ENCODE measurements at places on chromosomes 2 and 18. TPM values are rescaled to one million over a fixed set of nuclear protein-coding genes. Genes with fewer than 3 reads are reported as not detected.

DNA sequence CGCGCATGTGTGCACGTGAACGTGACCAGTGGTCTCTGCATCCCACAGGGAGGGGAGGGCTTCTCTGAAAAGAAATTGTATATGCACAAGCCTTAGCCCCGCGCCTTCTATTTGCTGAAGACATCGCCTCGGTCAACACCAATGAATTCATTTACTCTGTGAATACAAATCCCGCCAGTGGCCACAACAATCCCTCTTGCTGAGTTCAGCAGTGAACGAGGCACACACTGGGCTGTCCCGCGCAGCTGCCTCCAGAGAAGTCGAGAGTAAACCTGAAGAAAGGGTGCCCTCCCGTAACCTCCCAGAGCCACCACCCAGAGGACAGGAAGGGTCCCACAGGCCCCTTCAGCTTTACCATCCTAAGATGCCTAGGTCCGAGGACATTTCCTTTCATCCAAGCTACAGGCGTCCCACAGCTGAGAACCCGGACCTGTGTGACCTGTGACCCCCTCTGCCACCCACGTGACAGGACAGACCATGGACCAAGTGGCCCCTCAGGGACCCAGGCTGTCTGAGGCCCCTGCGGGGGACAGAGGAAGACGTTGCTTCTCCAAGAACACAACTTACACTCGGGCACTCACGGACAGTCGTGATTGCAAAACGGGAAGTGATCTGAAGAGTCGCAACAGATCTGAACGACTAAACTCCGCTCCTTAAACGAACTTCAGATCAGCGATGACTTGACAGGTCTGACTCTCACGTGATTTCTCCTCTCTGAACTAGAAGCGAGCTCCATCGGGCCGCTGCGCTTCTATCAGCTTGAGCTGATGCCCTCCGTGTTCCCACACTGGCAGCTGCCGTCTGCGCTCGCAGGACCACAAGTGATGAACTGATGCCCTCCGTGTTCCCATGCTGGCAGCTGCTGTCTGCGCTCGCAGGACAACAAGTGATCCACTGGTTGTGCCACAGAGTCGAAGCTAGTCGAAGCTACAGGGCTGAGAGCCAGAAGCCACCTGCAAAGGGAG is 92.7 kb downstream of the ZNF516 start:
- DNase-seq: no peak

DNA sequence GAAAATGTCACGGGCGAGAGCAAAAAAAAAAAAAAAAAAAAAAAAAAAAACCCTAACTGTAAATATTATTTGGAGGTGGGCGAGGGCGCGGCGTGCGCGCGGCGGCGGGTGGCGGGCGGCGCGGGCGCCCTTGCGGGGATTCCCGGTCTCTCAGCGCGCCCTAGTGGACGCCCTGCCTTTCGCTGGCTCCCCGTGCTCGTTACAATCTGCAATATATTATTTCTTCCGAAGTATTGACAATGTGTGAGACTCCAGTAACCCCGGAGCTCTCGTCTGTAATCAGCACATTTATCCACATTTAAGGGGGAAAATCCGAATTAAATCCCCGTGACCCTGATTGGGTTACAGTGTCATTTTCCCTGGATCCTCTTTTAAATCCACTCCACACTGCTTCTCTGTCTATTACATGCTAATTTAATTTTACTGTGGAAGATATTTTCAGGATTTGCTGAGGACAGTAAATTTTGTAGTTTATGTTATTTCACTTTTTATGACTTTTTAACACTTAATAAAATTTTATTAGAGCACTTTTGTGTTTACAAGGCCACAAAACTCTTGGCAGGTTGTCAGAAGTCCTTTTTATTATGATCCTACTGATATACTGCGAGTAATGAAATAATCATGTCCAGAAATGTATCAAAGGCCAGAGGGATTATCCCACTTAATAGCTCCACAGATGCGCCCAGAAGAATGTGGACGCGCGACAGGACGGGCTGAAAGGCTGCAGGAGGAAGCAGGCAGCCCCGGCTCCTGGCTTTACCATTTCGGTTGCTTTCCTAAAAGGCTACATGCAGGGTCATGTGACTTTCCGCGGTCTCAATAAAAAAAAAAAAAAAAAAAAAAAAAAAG is 369.1 kb downstream of the MTX2 start:
- DNase-seq: no peak

DNA sequence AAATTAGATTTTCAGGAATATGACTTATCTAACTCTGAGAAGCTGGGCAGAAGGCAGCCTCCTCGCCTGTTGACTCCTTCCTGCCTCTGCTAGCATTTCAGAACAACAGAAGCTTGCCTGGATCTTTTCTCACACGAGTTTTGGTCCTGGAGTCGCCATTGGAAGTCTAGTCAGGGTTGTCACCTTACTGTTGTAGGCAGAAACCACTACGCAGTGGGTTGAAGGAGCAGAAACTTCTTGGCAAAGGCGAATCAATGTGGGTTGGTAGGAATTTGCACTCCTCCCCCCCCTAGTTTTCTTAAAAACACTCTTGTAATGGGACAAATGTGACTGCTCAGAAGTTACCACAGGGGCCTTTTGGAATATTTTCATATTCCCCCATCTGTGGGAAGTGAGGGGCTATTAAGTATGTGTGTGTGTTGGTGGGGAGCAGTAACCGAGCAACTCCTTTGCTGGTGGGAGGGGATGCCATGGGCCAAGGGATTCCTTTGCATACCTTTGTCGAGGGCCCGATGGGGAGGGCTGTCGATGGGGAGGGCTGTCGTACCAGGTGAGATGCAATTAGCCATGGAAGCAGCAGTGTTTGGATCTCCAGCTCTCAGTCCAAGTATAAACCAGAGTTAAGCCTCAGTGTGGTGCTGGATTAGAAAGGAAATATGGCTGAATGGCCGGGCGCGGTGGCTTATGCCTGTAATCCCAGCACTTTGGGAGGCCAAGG is 117.4 kb downstream of the FMNL2 start:
- DNase-seq: no peak

GRCh38 chr2:37271376-37272067 is 40.1 kb downstream of the NDUFAF7 start:
- no peak for DNase-seq

GRCh38 chr18:63264871-63265270 is 54.7 kb downstream of the BCL2 start:
- no peak for DNase-seq

- DNase-seq: peak; percentile 71
Observed at GRCh38 chr2:30115141-30115980, 31.4 kb upstream of the YPEL5 start.

GRCh38 chr18:35497027-35497369 is 762 bp downstream of the INO80C start:
- no peak for DNase-seq

DNA sequence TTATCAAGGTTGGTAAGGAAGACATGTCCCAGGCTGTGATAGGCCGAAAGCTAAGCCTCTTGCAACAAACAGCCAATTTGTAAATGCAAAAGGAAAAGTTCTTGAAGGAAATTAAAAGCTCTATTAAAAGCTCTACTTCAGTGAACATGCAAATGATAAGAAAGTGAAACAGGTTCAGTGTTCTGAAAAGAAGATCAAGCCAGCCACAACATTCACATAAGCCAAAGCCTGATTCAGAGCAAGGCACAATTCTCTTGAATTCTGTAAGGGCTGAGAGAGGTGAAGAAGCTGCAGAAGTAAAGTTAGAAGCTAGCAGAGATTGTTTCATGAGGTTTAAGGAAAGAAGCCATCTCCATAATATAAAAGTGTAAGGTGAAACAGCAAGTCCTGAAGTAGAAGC is 1259.5 kb upstream of the PIK3C3 start:
- DNase-seq: no peak

GRCh38 chr2:28635191-28635611 is 116.4 kb upstream of the PPP1CB start:
- no peak for DNase-seq

DNA sequence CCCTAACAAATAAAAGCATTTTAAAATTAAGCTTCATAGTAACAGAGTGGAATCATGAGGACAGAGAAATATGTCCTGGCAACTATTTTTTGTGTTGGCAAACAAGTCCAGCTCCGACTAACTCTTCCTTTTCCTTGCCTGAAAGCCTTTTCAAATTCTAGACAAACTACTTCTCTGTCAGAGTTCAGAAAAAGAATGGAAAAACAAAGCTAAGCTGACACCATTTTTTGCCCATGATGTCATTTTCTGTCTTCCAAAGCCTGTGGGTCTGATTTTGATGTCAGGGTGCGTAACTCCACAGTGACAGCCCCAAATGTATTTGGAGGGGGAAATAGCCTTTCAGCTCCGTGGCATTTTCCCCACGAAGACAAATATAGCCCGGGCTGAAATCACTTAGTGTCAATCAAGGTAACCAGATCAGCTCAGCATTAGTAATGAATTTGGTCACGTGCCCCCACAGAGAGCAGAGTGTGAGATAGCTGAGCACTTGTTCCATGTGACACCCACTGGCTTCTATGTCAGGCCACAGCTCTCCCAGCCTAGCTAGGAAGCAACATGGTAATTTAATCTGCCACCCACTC is 233.0 kb upstream of the SIX2 start:
- DNase-seq: no peak

DNA sequence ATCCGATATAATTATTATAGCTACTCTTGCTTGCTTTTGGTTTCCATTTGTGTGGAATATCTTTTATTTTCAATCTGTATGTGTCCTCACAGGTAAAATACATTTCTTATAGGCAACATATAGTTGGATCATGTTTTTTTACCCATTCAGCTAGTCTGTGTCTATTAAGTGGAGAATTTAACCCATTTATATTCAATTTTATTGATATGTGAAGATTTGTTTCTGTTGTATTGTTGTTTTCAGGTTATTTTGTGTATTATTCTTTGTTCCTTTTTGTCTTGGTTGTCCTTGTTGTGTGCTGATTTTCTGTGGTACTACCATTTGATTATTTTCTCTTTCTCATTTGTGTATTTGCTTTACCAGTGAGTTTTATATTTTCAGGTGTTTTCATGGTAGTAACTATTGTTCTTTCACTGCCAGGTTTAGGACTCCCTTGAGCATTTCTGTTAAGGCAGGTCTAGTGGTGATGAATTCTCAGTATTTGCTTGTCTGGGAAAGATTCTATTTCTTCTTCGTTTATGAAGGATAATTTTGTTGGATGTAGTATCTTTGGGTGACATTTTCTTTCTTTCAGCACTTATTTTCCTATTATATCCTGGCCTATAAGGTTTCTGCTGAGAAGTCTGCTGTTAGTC is 95.4 kb downstream of the ANKRD12 start:
- no peak for DNase-seq

DNA sequence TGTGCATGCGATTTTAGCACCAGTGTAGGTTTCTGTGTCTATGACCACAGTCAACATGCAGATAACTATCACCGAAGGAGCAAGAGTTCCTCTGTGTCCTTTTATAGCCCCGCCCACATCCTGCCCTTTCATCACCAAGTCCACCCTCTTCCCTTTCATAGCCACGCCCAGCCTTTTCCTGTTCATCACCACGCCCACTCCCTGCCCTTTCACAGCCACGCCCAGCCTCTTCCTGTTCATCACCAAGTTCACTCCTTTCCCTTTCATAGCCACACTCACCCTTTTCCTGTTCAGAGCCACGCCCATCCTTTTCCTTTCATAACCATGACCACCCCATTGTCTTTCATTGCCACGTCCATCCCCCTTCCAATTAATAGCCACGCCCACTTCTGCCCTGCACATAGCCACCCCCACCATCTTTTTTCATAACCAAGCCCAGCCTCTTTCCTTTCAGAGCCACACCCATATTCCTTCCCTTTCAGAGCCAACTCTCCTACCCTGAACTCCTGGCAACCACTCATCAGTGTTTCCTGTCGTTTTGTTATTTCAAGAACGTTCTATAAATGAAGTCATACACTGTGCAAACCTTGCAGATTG is 273.9 kb downstream of the MYT1L start:
- peak; percentile 74 for DNase-seq

DNA sequence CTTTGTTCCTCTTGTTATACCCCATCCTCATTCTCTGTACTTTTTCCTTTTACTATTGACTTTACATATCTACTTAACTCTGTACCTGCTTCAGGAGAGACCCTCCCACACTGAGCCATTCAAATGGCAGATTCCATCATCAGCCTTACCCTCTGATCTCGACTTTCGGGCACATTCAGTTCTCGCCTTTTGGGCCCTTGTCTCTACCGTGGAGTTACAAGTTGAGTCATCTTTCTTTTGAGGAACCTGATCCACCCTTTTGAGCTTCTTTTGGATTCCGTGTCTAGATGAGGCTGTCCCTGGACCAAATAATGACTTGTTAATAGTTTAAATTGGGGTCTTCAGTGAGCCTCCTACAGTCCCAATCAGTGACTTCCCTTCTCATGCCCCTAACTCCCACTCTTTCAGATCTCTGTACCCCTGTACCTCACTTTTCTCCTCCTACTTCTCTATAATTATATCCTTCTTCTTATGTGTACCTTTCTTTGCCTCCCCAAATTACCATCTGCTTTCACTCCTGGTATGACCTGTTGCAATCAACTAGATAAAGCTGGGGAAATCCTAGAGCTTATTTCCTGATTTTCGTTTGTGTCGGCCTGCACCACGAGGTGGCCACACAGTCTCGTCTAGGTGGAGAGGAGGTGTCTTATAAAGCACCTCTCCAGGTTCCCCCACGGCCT is 17.2 kb downstream of the SP110 start:
- no peak for DNase-seq

DNA sequence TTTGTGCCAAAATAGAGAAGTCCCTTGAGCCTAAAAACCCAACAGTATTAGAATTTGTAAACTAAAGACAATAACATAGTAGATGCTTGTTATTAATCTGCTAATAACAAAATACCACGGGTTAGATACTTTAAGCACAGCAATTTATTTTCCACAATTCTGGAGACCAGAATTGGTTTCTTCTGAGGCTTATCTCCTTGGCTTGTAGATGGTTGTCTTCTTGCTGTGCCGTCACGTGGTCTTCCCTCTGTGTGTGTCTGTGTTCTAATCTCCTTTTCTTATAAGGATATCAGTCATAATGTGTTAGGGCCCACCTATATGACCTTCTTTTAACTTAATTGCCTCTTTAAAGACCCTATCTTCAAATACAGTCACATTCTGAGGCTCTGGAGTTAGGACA is 260.1 kb downstream of the CYRIA start:
- no peak for DNase-seq

DNA sequence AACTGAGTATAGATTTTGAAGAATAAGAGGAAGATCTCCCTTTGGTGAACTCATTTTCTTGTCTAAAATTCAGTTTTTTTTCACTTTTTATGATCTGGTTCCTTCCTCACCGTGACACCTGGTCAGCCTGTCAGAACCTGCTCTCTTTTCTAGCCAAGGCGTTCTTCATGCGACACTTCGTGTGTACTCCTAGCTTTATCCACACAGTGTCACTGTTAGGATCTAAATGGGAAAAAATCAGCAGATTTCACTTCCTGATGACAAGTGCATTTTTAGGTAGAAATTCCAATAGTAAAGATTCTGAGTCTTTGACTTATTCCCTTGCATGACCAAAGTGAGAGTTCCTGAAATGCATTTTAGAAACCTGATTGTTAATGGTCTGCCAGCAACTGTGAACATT is 89.8 kb downstream of the KLHL14 start:
- no peak for DNase-seq

GLB1L gene
- total RNA-seq: 2.7 TPM

TCF23 gene
- total RNA-seq: not detected

COLEC11 gene
- not detected for total RNA-seq

IGFBP2 gene
- total RNA-seq: 0.14 TPM

MAPK4 gene
- not detected for total RNA-seq

FAM228A gene
- total RNA-seq: 0.30 TPM

HDLBP gene
- 276 TPM for total RNA-seq

ALMS1 gene
- total RNA-seq: 21.5 TPM

PLEK gene
- 1.4 TPM for total RNA-seq

SERPINB10 gene
- total RNA-seq: not detected

SLC9A2 gene
- not detected for total RNA-seq

Data from activated naive CD4-positive, alpha-beta T cell treated with anti-CD3 and anti-CD28 coated beads, Interleukin-2, amount 50 U/mL, for 72 hours (primary cell).